Brain microvascular endothelial cell (primary cell): ENCODE measurements at places on chromosomes 1 and 21.
A peak's percentile ranks its signal among the peaks of the same experiment; 100 is the strongest.

DNA sequence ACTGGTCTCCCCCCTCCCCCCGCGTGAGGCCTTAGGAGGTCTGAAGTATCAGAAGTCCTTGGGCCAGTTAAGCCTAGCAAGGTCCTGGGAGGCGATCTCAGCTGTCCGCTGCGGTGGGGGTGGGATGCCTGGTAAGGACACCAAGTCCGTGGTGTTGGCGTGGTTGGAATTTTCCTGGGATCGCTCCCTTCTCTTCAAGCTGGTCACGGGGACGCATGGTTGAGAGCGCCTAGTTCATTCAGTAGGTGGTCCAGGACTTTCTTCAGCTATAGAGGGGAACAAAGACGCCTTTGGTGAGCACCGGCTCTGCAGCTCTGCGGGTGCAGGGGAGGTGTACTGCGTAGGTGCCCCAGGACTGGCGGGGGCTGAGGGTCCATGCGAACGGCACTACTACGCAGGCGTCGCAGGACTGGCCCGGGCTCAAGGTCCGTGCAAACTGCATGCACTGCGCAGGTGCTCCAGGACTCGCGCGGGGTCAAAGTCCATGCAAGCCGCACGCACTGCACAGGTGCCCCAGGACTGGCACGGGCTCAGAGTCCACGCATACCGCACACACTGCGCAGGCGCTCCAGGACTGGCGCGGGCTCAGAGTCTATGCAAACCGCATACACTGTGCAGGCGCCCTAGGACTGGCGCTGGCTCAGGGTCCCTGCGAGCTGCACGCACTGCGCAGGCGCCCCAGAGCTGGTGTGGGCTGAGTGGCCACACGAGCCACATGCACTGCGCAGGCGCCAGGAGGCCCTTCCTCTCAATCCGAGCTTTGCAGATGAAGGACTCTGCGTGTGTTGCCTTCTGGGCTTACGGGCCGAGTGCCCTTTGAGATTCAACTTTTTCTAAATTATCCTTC lies 36.6 kb upstream of the HMGN1 start:
- peak; percentile 62 for DNase-seq

DNA sequence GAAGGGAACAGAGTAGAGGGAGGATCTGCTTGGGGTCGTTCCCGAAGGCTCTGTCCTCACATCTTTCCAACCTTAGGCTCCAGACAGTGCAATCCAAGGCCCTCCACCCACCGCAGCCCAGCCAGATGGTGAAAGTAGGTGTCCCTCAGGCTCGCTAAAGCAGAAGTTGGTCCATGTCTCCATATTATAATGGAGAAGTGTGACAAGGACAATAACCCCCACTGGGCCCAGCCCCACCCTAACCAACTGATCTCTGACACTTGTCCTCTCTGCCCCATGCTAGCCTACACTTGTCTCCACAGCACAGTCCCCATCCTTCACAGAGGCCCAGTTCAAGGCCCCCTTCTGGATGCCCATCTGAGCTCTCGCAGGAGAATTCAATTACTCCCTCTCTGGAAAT lies 48.7 kb downstream of the DMAP1 start:
- no peak for DNase-seq

DNA sequence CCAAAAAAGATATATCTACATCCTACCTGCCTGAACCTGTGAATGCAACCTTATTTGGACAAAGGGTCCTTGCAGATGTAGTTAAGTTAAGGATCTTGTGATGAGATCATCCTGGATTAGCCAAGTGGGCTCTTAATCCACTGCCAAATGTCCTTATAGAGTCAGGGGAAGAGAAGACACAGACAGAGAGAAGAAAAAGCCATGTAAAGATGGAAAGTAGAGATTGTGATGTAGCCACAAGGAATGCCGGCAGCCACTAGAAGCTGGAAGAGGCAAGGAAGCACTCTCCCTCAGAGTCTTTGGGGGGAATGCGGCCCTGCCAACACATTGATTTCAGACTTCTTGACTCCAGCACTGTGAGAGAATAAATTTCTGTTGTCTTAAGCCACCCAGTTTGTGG lies 16.2 kb downstream of the HSD11B1 start:
- no peak for DNase-seq

DNA sequence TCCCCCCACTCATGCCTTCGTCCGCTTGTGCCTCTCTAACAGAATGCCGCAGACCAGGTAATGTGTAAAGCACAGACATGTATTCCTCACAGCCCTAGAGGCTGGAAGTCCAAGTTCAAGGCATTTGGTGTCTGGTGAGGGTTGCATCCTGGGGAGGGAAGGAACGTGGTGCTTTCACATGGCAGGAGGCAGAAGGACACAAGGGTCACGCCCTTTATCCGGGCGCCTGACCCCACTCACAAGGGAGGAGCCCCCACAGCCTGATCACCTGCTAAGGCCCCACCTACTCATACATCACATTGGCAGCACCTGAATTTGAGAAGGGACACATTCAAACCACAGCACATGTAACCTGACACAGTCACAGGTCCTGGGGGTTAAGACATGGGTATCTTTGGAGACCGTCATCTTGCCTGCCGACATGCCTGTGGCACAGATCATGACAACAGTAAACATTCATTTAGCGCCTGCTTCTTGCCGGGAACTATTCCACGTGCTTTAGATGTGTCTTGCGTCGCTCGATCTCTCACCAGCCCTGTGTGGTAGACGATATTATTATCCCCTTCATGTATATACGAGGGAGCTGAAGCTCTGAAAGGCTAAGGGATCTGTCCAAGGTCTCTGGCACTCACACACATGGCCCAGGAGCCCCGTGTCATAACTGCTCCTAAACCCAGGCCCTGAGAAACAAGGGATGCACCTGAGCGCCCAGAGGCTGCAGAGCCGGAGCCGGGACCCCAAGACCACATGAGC lies 235.6 kb downstream of the NPHP4 start:
- DNase-seq = no peak

DNA sequence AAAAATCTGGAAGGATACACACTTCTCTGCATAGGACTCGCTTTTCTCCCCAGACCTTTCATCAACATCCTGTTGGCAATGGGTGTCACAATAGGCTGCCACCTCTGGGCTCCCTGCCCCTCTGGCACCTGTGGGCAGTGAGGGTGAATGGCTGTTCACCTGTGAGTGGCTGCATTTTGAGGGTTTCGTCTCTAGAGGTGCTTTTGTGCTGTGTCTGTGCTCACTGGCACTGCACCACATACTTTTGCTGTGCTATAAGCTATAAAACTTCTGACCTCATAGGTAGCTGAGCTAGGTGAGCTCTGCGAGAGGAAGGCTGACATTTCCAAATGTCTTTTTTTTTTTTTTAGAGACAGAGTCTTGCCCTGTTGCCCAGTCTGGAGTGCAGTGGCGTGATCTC lies 35.9 kb downstream of the SLC30A1 start:
- no peak for DNase-seq

GRCh38 chr1:200895801-200896530 lies 1.3 kb downstream of the INAVA start:
- no peak for DNase-seq

DNA sequence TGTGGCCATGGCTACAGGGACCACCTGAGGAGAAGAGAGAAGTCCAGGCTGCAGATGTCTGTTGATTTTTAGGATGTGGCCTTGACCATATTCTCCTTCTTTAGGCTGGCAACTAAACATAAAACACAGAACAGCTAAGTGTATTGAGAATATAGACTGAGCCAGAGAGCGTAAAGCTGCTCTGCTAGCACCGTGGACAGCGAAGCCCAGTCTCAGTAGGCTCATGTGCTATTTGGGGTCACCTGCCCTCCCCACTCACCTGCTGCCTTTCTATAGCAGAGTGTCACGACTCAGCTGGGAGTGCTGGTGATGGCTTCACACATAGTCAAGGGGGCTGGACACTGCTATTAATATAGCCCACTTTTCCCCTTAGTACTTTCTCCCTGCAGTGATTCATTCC lies 278.5 kb downstream of the KCNH1 start:
- DNase-seq = no peak

GRCh38 chr21:36491209-36491910 lies 11.4 kb upstream of the CLDN14 start:
- peak; percentile 81 for DNase-seq

DNA sequence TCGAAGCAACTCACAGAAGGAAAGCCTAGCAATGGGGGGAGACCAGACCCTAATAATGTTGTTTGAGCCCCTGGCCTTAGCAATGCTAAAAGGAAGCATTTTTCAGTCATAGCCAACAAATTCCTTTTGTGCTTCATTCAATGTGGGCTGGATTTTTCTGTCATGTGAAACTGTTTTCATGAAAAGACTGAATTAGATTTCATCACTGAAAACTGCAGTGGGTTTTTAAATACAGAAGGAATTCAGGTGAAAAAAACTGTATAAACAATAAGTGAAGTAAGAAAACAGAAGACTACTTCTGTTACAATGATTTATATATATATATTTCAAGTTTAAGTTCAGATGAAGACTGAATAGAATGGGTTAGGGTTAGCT lies 204.8 kb downstream of the SMYD3 start:
- DNase-seq = no peak

GRCh38 chr1:64187646-64188045 lies 15.8 kb upstream of the UBE2U start:
- no peak for DNase-seq

DNA sequence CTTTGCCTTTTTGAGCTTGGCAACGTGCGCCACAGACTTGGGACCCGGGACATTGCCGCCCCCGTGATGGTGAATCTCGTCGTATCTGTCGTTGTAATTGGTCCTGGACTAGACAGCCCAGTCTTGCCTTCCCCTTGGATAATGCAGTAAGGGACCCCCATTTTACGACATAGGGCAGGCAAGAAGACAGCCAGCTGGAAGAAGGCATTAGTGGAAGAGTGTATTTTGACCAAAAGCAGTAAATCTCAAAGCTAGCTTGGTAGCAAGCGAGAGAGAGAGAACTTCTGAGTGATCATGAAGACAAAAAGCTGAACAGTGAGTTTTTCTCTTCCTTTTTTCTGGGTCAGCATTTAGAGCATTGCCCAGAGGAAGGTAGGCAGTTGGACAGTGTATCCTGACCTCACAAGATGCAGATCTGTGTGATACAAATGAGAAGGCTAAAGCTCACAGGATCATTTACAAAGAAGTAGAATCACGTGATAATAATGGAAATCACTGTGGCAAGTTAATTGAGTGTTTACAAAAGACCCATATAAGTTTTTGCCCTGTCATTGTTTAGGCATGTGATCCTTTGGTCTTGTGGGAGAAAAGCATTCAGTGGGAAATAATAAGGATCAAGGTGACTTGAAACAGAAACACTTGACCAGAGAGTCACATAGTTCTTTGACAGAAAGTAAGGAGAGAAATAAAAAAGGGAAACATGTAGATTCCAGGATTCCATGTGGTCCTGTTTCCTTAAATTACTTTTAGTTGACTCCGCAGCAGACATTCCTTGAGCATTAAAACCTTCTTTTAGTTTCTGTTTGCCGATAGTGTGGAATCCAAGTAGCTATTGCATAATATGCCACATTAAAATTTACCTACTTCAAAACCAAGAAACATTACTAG lies 66.3 kb downstream of the CNST start:
- peak; percentile 29 for DNase-seq

DNA sequence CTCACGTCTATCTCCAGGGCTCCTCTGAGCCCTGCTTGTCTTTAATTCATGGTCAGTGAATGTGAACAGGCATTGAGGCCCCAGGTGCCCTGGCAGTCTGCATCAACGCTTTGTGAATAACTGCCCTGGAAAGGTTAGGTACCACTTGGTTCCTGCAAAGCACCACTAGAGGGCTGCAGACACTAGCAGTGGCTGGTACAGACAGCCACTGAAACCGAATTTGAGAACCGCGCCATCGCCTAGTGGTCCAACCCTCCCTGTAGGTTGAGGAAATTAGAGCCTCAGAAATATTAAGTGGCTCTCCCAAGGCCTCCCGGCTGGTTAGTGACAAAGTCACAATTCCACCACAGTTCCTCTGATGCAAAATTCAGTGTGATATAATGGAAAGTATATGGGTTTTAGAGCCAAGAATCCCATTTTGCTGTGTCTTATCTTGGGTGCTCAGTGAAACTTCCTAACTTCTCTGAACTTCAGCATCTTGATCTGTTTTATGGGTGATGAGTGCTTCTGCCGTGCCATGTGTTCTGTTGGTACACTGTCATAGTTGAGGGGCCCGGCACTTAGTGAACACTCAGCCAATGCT lies 46.2 kb upstream of the BCL9 start:
- DNase-seq = peak; percentile 77

DNA sequence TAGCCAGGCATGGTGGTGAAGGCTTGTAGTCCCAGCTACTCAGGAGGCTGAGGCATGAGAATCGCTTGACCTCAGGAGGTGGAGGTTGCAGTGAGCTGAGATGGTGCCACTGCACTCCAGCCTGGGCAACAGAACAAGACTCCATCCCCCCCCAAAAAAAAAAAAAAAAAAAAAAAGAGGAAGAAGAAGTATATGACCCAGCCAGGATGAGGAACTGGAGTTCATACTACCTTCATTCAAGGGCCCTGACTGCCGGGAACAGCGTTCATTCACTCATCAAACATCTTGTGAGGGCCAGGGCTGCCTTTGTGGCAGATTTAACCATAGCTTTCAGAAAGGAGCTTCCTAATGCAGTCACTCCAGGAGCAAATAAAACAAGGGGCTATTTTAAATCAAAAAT lies 127.6 kb downstream of the MRPS6 start:
- DNase-seq = no peak

DNA sequence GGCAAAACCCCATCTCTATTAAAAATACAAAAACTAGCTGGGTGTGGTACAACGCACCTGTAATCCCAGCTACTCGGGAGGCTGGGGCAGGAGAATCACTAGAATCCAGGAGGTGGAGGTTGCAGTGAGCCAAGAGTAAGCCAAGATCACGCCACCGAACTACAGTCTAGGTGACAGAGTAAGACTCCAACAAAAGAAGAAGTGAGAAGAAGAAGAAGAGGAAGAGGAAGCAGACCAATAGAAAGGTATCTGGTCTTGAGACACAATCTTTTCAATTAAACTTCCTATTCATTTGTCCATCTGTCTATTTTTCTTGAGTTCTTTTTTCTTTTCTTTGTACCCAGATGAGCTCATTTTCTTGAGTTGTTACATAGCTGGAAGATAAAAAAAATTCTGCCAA lies 55.7 kb upstream of the ACADM start:
- no peak for DNase-seq

- DNase-seq = no peak
Measured at GRCh38 chr1:58312971-58313563, 233.5 kb downstream of the OMA1 start.

DNA sequence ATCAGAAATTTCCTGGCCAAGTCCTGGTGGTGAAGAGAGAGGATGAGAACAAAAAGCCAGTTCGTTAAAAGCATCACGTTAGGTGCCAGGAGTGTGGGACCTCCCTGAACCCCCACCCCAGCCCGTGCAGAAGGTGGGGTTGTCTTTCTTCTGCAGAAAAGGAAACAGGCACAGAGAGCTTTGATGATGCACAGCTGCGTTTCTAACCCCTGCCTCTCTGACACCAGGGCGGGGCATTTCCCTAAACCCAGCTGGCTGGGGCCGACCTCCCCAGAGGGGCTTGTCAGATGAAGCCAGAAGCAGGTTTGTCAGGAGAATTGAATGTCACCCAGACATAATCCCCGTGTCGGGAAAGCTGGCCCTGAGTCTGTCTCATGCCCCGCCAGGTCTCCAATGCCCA lies 189.3 kb upstream of the EDN2 start:
- no peak for DNase-seq

DNA sequence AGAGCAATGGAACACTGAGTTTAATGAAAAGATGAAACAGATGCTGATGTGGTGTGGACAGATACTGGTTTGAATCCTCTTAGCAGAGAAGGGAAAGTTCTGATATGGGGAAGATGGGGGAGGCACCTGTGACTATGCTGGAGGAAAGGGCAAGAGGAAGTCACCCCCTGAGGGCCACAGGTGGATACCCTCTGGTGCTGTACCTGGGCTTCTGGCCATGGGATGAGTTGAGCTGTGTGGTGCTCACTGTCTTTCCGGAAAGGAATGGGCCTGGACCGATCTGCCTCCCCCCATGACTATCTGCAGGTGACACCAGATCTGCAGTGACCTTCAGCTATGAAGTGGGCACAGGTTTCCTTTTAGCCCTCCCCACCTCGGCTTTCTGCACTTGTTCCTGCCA lies 52.4 kb downstream of the IER5 start:
- DNase-seq = no peak
